ENCODE measurements at places on chromosomes 2 and 18.

GRCh38 chr18:77111449-77111848 is 21.1 kb downstream of the MBP start:
- no peak for DNase-seq

DNA sequence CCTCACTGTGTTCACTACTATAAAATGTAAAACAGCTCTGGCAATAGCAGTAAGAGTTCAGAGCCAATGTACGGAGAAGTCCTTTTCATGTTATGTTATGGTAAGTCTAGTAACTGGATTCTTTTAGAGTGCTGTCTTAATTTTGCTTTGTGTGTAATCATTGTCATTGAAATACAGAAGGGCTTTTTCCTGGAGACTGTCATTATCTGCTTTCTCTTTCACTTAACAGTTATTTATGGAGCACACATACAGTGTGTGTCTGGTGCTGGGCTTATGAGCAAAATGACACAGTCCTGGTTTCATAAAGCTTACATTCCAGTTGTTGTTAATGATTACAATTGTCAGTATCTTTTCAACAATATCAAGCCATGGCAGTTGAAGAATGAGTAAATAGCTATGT is 95.5 kb downstream of the CCDC102B start:
- no peak for DNase-seq

DNA sequence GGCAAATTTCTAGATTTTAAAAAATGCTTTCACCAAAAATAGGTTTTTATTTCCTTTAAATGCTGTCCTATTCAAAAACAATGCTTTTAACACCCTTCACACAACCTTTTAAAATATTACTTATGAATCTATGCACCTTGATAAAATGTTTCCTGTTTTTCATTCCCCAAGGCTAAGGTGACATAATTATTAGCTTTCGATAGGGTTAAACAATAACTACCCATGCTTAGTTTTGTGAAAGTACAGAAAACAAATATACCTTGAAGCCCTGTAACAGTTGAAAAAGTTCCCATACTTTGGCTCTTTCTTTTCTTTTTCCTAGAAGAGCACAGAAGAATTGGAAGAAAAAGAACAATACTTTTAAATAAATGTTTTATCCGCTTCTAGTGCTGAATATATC is 54.9 kb upstream of the ITPRID2 start:
- DNase-seq: no peak

- DNase-seq: no peak
Observed at GRCh38 chr2:97741251-97741650, 27.9 kb downstream of the ZAP70 start.

DNA sequence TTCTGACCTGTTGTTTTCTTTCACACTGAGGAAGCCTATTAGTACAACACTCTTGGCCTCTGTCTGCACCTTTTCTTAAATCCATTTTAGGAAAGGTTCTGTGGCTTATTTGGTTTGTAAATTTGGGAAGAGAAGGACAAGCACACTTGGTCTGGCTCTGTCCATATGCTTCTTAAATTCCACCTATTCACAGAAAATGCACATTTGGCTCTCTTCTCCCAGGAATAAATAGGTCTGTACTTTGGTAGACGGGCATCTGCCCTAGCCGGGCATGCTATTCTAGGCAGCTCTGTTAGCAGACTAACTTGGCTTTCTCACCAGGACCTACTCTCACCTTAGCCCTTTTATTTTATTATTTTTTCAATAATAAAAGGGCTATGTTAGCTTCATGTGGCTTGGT is 1211.8 kb upstream of the SLC39A10 start:
- no peak for DNase-seq

GRCh38 chr18:76673281-76674185 is 148.8 kb upstream of the ZNF236 start:
- DNase-seq: no peak

- DNase-seq: no peak
Observed at GRCh38 chr2:104863146-104863467, 9.2 kb downstream of the POU3F3 start.

DNA sequence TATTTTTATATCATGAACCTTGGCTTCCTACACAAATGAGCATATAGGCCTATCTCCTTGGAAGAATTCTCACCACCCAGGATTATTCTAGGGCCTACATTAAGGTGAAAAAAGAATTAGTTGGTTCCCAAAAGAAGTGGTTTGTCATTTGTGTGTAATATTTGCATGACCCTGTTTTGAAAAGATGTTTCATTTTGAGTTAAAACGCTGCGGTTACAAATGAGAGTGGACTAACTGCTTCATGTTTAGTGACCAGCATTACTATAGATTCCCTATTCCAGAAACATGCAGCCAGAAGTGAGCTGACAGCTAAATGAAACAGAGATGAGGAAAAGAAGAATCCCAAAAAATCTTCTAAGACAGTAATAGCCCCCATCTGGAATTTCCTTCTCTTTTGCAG is 44.1 kb upstream of the TMEM178A start:
- no peak for DNase-seq

DNA sequence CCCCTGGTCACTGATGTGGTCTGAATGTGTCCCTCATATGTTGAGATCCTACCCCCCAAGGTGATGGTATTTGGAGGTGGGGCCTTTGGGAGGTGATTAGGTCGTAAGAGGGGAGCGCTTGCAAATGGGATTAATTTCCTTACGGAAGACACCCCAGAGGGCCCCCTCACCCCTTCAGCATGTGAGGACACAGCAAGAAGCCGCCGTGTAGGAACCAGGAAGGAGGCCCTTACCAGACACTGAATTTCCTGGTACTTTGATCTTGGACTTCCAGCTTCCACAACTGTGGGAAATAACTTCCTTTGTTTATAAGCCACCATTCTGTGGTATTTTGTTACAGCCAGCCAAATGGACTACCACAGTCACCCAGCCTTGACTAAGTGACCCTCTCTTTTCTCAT is 35.9 kb downstream of the NCK2 start:
- no peak for DNase-seq

GRCh38 chr18:10239991-10240634 is 214.3 kb upstream of the APCDD1 start:
- DNase-seq: no peak

DNA sequence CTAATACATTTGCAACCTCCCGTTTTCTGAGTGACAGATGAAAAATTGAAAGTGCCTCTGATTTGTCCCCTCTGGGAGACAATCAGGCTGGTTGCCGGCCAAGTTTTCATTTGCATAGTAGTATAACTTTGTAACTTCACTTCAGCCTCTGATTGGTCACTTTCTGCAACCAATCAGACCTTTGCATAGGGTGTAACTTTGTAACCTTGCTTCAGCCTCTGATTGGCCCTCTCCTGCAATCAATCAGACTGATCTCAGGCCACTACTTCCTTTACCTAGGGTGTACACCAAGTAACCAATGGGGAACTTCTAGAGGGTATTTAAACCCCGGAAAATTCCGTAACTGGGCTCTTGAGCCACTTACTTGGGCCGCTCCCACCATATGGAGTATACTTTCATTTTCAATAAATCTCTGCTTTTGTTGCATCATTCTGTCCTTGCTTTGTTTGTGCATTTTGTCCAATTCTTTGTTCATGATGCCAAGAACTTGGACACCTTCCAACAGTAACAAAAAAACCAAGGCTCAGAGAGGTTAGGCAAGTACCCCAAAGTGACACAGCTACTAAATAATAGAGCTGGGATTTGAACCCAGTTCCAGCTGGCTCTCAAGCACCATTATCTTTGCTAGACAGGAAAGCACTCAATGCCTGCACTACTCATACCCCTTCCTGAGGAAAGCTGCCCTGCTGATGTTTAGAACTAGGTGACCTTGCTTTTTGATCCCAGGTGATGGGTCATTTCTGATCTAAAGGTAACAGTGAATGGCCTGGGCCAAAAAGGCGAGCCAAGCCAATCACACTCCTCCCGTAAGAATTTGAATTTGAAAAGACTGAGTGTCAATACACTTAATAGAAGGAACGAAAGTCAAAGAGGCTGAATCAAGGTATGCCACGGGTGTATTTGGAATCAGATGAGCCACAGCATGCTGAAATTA is 10.9 kb upstream of the MYOM1 start:
- DNase-seq: no peak

DNA sequence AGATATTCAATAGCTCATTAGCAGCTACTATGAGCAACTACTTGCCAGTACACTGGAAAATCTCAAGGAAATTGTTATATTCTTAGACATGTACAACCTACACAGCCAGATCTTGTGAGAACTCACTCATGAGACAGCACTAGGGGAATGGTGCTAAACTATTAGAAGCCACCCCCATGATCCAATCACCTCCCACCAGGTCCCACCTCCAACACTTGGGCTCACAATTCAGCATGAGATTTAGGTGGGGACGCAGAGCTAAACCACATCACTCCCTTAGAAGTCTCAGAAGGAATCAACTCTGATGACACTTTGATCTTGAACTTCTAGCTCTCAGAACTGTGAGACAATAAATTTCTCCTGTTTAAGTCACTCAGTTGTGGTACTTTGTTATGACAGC is 418.3 kb upstream of the SPHKAP start:
- no peak for DNase-seq

- DNase-seq: no peak
Observed at GRCh38 chr18:23971666-23972230, 42.8 kb upstream of the TTC39C start.

- no peak for DNase-seq
Observed at GRCh38 chr2:238899386-238899785, 51.5 kb downstream of the TWIST2 start.

GRCh38 chr18:6576718-6577375 is 152.7 kb upstream of the ARHGAP28 start:
- DNase-seq: no peak

GRCh38 chr2:207764096-207764630 is 5.5 kb downstream of the FZD5 start:
- DNase-seq: no peak

- DNase-seq: no peak
Observed at GRCh38 chr2:20578895-20579825, 71.7 kb downstream of the HS1BP3 start.

DNA sequence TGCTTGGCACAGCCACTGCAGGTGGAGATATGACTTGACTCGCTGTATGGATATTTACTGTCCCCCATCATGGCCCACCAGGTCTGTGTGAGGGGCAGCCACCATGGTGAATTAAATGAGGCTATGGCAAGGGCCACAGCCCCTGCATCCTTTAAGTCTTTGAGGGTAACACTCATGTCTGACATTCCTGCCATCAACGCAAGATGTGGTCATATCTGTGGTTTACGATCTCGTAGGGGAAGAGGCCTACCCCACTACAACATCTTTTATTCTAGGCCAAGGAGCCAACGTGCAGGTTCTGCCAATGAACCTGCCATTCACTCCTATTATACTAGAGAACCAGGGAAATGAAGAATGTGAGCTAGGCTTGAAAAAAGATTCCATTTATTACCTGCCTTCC is 381.6 kb upstream of the ID2 start:
- DNase-seq: no peak

DNA sequence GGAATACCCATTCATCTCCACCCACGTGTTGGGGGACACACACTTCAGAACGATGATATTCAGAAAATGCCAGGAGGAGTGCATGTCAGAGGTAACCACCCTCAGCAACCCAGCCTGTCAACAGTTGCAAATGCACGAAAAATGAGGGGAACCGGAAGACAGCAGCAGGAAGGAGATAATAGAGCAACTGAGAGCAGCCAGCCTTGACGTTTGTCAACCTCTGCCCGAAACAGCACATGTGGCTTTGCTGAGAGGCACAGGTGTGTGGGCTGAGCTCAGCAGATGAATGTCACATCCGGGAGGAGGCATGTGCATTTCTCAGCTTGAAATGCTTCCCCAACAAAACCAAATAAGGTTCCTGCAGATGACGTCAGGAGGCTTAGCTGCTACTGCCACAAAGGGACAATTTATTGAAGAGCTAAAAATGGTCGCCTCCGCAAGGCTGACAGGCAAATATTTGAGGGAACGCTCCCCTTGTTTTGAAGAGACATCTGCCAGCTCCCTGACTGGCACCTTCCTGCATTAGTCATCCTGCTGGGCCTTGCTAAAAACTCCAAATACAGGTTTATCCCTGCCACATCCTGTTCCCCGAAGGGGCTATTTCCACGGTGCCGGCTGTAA is 419.0 kb downstream of the NBAS start:
- DNase-seq: peak; percentile 25

- DNase-seq: no peak
Observed at GRCh38 chr2:240603846-240604245, 17.3 kb downstream of the CAPN10 start.

DNA sequence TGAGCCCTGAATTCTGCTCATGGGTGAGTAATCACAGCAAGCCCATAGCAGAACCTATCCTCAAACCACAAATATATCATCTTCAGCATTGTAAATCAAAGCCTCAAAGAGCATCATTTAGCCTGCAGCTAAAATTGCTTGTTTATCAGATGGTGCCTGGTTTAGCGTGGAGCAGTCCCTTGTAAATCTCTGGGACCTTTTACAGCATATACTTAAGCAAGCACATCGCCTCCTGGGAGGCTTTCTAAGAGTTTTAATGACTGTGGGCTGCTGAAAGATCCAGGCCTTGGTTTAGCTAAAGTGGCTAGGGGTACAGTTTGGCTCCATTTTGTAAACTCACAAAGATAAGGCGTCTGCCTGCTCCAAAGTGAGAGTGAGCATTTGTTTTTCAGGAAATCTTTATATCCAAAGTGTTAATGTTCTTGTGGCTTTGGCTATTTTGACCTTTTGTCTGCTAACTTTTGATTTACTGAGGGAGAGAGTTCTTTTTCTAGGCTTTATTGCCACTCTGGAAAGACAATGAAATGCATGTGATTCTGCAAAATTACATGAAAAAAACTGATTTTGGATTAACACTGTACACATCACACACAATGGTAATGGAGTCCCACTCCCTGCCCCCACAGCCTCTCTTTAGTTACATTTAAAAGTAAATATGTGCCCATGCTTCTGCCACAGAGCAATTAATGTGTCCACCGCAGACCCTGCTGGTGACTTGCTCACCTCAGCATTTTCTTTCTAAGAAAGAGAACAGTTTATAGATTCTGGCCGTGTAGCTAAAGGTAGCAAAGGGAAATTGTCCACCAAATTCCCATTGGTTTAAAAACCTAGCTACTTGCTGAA is 194.8 kb downstream of the LNPK start:
- no peak for DNase-seq

DNA sequence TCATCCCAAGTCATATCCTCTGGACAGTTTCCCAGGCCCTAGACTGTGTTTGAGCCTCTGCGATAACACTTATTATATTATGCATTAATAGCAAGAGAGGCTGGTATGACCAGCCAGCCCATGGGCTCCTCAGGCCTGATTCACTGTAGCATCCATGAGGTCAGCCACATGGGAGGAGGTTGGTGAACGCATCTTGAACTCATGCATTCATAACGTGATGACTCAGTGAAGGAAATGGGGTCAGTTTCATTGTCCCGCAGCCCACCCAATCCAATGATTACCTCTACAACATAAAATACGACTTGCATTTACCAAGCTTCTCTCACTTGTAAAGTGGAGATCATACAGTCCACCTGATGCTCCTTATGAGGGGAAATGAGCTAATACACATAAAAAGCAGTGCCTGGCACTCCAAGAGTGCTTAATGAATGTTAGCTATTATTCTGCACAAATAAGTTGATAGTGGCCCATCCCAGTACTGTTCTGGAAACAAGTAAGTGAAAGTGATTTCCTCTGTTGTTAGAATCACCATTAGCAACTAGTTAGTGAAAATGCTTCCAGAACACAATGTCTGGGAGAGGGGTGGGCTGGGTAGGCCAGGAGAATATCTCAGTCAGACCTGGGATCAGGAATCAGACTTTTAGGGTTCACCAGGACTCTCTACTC is 46.1 kb upstream of the CELF4 start:
- DNase-seq: no peak

Data from stimulated activated CD4-positive, alpha-beta T cell treated with anti-CD3 and anti-CD28 coated beads, Interleukin-1b, Interleukin-23, amount 100 ng/mL, for 1 hour (primary cell).